Fibroblast of lung (primary cell): ENCODE measurements at places on chromosomes 3 and 15.

DNA sequence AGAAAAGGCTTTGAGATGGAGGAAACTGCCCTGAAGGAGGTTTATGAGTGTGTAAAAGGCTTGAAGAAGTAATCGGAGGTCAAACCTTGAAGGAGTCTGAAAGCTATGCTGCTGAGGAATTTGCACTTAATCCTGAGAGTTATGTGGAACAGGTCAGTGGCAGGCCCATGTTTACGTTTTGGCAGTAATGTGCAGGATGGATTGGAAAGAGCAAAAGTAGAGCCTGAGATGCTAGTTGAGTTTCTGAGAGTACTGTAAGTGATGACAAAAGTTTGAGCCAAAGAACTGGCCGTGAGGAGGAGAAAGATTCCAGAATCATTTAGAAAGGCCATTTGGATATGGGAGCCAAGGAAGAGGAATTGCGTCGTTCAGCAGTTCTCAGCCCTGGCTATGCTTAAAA lies 3.2 kb upstream of the GASK1A start:
- no peak for DNase-seq

GRCh38 chr15:62344806-62345539 lies 179.9 kb upstream of the C2CD4B start:
- peak; percentile 57 for DNase-seq

- no peak for DNase-seq
Observed at GRCh38 chr15:40567111-40567510, 2.0 kb upstream of the RPUSD2 start.

- DNase-seq, result peak; percentile 28
Observed at GRCh38 chr3:172074586-172074985, 35.2 kb downstream of the FNDC3B start.

DNA sequence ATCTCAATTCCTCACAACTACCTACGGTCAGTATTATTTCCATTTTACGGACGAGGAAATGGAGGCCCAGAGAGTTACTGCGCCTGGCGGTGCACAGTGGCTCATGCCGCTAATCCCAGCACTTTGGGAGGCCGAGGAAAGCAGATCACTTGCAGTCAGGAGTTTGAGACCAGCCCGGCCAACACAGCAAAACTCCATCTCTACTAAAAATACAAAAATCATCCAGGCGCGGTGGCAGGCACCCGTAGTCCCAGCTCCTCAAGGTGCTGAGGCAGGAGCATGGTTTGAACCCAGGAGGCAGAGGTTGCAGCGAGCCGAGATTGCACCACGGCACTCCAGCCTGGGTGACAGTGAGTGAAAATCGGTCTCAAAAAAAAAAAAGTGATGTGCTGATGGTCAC lies 187.3 kb downstream of the XXYLT1 start:
- no peak for DNase-seq

GRCh38 chr3:69591164-69591736 lies 148.0 kb upstream of the MITF start:
- DNase-seq, result peak; percentile 2

DNA sequence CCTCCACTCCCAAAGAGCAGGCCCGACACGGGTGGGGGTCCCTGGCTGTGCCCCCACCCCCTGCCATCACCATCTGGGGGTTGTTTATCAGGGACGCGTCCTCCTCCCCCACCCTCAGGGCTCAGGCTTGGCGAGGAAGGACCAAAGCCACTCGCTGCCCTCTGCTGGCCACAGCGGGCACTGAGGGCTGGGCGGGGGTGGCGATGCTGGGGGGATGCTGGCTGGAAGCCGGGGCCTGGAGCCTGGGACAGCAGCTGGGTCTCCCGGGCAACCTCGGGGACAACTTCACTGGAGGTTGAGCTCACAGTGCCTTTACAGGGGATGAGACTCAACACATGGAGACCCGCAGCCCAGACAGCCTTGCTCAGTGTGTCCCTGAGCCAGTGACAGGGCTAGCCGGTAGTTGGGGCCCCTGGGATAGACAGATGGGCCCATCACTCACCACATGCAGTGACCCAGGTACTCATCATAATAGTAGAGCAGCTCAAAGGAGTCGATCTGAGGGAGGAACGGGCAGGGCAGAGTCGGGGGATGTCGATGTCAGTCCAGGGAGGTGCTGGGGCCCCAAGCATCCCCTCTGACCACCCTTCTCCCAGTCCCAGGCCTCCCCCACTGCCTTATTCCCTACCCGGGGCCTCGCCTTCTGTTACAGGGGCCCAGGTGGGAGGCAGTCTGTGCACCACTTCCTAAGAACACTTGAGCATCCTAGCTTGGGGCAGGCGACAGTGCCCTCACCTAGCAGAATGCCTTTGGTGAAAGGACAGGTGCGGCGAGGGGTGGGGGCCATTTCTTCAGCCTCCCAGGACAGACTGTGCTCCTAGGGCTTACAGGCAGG lies 5.9 kb upstream of the CALML4 start:
- peak; percentile 20 for DNase-seq

DNA sequence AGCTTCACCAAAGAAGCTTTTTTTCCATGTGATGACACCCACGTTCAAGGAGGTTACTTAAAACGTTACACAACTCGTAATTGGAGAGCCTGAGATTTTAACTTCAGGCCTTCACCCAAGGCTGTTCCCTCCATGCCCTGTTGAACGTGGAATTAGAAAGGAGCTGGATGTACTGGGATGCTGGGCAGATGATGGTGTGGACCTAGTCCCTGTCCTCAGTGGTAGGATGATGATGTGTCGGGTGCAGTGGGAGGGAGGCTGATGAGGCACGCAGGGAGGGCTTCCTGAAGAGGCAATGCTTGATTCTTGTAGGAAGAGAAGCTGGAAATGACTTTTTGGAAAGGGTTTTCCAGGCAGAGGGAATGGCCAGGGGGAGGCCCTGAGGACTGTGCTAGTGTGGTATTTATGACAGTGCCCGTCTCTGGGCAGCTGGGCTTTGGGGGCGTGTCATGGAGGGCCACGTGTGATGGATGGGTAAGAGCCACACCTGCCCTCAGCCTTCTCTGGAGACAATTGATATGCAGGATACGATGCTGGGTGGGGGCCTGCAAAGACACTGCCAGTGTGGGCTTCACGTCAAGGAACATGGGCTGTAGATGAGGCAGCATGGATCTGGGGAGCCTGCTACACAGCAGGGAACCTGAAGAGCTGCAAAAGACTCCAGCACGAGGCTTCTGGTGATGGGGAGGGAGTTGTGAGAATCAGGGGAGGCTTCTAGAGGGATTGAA lies 15.3 kb downstream of the SYNM start:
- DNase-seq, result no peak

- DNase-seq, result no peak
Observed at GRCh38 chr3:113676261-113676660, 20.2 kb downstream of the USF3 start.

GRCh38 chr15:52329987-52330386 lies 34.4 kb upstream of the MYO5C start:
- DNase-seq, result no peak
